Cardiac septum (tissue), 1 donor: ENCODE measurements at places on chromosomes 5 and 9.
A peak's percentile ranks its signal among the peaks of the same experiment; 100 is the strongest.

GRCh38 chr9:98927724-98928123 is 16.0 kb upstream of the COL15A1 start:
- no peak for DNase-seq

- no peak for DNase-seq
These were observed 31.2 kb downstream of the NANS start for GRCh38 chr9:98087420-98088354.

DNA sequence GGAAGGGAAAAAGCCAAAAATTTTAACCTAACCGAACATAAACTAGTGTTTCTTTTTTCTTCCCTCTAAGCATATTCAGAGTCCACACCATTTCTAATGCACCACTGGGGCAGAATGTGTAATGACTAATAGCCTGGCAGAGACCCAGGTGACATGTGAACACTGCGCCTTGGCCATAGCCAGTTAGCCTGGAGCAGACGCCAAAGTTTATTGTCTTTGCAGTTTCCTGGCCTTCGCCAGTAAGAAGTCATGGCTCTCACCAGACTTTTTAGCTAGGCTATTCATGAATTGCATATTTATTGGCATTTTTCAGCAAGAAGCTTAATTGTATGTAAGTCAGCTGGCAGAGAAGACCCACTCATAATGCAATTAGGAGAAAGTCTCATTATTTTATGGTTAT is 182.8 kb upstream of the SLC27A6 start:
- peak; percentile 80 for DNase-seq

- DNase-seq: no peak
These were observed 113.3 kb downstream of the CRB2 start for GRCh38 chr9:123469282-123469681.

DNA sequence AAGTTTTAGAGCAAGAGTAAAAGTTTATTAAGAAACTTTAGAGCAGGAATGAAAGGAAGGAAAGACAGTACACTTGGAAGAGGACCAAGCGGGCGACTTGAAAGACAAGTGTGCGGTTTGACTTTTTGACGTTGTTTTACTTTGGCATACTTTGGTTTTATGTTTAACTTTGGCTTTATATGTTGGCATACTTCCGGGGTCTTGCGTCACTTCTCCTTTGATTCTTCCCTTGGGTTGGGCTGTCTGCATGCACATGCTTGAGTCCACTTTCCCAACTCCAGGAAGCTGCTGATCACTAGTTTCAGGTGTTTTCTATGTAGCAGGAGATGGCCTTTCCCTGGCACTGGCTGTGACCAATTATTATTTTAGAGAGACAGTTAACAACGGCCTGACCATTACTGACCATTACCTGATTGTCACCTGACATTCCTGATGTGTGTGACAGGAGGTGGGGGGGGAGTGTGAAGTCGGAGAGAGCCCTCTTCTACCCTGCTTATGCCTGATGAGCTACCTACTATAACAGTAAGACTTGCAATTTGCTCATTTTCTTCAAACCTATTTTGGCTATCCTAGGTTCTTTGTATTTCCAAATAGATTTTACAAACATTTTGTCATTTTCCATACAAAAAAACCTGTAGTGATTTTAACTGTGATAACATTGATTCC is 45.5 kb downstream of the TNFSF8 start:
- no peak for DNase-seq

DNA sequence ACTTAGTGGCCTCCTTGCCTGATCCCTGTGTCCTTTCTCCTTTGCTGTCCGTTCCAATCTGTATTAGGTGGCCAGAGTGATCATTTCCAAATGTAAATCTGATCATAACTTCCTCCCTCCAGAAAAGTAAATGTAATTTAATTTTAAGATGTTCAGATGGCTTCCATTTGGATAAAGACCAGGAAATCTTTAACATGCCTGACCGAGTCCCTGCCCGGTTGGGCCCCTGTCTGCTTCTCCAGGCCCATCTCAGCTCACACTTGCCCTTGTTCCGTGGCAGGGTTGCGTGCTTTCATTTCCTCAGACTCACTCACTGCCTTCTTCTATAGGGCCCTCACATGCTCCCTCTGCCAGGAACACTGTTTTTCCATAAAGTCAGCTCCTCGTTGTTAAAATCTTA is 7.6 kb downstream of the MAP3K1 start:
- DNase-seq: no peak

DNA sequence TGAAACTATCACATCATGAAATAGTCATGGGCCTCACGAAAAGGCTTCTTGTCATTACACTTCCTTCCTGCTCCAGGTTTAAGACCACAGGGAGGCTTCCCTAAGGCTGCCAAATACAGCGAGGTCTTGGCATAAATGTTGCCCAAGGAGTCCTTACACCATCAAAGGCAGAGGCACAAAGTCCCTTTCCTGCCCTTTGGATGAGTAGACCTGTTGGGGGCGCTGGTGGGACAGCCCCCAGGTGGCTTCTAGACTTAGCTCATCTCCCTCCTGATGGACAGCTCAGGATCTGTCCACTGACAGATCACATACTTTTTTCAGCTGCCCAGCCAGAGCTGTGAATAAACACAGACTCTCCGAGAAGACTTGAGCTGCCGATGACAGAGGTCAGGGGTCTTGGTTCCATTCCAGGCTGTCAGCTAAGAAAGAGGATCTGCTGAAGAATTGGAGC is 15.5 kb upstream of the MEGF9 start:
- no peak for DNase-seq

- no peak for DNase-seq
These were observed 3.5 kb downstream of the RALGDS start for GRCh38 chr9:133117271-133118178.

- no peak for DNase-seq
These were observed 354.0 kb downstream of the PRR16 start for GRCh38 chr5:120818128-120818527.

DNA sequence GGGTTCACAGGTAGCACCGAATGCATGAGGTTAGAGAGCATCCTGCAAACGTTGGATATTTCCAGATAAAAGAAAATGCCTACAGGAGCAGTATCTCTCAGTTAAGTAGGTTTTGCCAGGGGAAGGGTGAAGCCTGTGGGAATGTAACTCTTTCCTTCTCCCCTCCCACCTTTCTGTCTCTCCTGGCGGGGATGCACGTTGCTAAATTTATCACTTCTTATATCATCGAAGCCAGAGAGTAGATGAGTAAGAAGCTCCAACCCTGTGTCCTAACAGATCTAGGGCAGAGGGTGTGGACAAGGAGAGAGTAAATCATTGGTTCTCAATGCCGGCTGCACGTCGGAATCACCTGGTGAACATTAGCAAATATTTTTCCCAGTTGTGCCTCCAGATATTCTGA is 457.5 kb downstream of the ENC1 start:
- DNase-seq: no peak

- DNase-seq: no peak
These were observed 19.8 kb upstream of the RAD23B start for GRCh38 chr9:107263289-107263688.

DNA sequence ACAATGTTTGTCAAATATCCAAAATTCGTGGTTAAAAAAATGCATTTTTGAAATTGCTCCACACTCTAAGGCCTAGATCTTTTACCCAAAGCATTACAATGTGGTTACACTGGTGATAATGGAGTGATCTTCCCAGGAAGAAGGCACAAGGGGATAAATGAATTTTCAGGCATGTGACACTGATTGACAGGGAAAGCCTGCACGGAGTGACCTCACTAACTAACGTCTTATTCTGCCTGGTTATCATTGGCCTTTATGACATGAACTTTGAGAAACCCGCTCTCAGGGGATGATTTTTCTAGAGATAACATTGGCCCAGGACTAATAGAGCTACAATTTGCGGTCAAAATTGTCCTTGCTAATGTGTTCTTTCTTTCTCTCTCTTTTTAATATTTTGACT is 137.6 kb downstream of the PRKACG start:
- DNase-seq: no peak

GRCh38 chr5:132263548-132264261 is 6.2 kb downstream of the PDLIM4 start:
- no peak for DNase-seq

- no peak for DNase-seq
These were observed 604.5 kb downstream of the ISL1 start for GRCh38 chr5:51987669-51988209.

GRCh38 chr5:149750596-149750995 is 20.5 kb downstream of the PPARGC1B start:
- peak; percentile 74 for DNase-seq

GRCh38 chr9:84756731-84757130 is 87.2 kb downstream of the NTRK2 start:
- DNase-seq: no peak

- no peak for DNase-seq
These were observed 50.9 kb downstream of the AP3B1 start for GRCh38 chr5:78243639-78244038.

- no peak for DNase-seq
These were observed 54.6 kb downstream of the SCAI start for GRCh38 chr9:125088752-125089151.

DNA sequence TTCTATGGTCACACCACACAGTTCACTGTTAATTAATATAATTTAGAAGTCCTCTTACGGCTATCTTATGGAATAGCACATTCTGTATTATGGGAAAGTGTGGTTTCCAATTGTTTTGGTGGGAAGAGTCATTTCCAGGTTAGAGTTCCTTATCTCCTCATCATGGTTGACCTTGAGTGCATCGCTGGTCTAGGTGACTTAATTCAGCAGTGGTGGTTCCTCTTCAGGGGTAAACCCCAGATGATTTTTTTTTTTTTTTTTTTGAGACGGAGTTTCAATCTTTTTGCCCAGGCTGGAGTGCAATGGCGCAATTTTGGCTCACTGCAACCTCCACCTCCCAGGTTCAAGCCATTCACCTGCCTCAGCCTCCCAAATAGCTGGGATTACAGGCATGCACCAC is 106.9 kb downstream of the UGCG start:
- no peak for DNase-seq

- no peak for DNase-seq
These were observed 47.1 kb downstream of the TMEM252 start for GRCh38 chr9:68493541-68493940.

GRCh38 chr9:31084350-31084749 is 1300.1 kb upstream of the ACO1 start:
- no peak for DNase-seq
